ENCODE measurements at places on chromosomes 7 and 10. TPM values are rescaled to one million over a fixed set of nuclear protein-coding genes. Genes with fewer than 3 reads are reported as not detected.

DNA sequence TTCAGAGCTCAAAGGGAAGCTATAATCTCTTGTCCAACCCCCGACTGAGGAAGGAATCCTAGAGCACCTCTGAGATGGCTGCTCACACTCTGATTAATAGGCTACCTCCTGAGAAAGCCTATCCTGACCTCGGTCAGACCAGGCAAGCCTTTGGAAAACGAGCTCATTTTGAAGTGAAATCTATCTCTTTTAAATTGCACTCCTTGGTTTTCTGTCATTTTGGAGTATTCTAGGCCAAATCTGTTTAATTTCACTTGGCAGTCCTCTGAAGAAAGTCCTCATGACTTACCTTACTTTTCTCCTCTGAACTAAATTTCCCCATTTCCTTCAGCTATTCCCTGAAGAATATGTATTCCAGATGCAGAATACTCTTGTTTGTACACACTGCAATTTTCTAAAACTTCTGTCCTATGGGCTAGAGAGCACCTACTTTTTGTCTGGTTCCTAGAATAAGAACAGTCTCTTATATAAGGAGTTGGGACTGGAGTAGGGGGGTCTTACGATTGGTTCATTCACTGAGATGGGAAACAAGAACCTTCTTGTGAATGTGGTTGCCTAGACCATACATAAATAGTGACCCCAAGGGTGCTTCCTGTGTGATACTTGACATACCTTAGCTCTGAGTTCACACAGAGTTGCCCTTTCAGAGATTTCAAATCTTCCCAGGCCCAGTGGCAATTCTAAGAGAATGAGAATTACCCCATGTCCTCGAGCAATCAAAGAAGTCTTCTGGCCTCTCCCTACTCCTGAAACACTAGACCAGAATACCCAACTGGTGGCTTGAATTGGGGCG, 31.9 kb upstream of the HPS1 start:
- no peak for DNase-seq

The CAMK2B gene
- total RNA-seq, result 0.34 TPM

GRCh38 chr10:5560142-5560816, 35.5 kb downstream of the CALML3 start:
- DNase-seq, result no peak

DNA sequence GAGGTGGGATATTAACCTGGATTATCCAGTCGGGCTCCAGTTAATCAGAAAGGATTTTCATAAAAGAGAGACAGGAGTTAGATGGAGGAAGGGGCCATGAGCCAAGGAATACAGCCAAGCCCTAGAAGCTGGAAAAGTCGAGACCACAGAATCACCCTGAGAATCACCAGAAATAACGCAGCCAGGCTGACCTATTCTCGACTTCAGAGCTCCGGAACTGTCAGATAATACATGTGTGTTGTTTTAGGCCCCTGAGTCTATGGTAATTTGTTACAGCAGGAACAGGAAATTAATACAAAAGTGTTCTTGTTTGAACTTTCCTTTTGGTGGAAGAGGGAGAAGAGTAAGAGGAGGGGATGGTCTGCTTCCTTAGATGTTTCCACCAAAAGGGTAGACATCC, 208.1 kb downstream of the JCAD start:
- DNase-seq, result no peak

The CADPS2 gene
- total RNA-seq, result 7.5 TPM

DNA sequence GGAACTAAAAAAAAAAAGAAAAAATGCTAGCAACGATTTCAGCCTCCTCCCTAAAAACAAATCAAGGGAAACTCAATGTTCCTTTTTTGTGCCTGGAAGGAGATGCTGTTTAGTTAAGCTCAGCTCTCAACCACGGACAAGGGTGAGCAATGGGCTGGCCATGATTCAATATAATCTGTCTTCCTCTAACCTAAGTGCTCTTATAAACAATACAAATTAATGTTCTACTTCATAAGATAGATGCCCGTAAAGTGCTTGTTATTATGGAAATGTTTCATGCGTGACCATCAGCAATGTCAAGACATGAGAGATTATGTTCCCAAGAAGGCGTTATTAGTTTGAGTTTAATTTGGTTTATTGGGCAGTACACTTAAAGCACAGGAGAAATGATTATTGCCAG, 320.3 kb downstream of the SFMBT2 start:
- DNase-seq, result no peak

The KBTBD2 gene
- total RNA-seq, result 29.0 TPM

The PCLO gene
- 2.4 TPM for total RNA-seq

DNA sequence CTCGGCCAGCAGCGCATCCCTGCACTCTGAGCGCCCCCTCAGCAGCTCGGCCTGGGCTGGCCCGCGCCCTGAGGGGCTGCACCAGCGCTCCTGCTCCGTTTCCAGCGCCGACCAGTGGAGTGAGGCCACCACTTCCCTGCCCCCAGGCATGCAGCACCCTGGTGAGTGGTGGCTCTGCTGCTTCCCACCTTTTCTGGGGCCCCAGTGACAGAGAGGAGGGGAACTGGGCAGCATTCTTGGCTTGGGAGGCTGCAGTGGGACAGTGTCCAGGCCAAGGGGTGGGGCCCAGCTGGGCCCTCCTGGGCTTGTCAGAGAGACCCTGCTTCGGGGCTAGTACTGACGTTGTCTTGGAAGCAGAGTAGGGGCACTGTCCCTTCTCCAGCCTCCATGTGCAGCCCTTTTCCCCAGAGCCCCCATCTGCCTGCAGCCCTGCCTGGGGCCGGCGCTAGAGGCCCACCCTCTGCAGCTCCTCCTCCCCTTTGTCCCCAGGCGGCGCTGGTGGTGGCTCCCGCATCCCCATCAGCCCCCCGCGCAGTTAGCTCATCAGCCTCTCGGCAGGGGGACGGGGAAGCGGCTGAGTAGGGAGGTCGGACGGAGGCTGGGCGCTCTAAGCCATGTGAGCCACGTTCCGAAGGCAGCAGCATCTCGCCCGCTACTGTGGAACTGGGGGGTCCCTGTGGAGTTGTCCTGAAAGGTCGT, 29.2 kb downstream of the GBX1 start:
- DNase-seq, result no peak

DNA sequence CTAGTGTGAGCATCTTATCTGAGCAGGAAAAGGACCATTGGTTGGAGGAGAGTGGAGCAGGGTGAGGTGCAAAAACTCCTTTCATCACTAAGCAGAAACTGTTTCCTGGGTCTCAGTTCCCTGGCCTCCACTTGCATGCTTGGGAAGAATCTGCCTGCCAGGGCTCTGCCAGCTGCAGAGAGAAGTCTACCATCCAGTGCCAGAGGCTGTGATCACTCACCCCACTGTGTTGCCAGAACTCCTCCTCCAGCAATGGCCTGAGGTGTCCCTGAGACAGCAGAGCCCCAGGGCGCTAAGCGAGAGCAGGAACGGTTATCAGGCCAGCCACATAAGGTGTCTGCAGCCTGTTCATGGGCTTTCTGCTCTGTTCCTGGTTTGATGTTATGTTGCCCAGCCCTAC, 991.4 kb downstream of the CCSER2 start:
- DNase-seq, result no peak

- peak; percentile 52 for DNase-seq
Observed at GRCh38 chr10:121900443-121901174, 27.2 kb downstream of the ATE1 start.

- no peak for DNase-seq
Observed at GRCh38 chr10:121182219-121182618, 331.1 kb downstream of the WDR11 start.

- DNase-seq, result peak; percentile 82
Observed at GRCh38 chr7:23105644-23106056, at the start of gene KLHL7. Gene KLHL7, plus strand, starts transcription at chr7:23105785. Its CDS starts 242 bp downstream, at chr7:23106027.

The IFIT1B gene
- not detected for total RNA-seq

- no peak for DNase-seq
Observed at GRCh38 chr10:131086511-131086910, 225.0 kb downstream of the TCERG1L start.

The SLC18A3 gene
- not detected for total RNA-seq

DNA sequence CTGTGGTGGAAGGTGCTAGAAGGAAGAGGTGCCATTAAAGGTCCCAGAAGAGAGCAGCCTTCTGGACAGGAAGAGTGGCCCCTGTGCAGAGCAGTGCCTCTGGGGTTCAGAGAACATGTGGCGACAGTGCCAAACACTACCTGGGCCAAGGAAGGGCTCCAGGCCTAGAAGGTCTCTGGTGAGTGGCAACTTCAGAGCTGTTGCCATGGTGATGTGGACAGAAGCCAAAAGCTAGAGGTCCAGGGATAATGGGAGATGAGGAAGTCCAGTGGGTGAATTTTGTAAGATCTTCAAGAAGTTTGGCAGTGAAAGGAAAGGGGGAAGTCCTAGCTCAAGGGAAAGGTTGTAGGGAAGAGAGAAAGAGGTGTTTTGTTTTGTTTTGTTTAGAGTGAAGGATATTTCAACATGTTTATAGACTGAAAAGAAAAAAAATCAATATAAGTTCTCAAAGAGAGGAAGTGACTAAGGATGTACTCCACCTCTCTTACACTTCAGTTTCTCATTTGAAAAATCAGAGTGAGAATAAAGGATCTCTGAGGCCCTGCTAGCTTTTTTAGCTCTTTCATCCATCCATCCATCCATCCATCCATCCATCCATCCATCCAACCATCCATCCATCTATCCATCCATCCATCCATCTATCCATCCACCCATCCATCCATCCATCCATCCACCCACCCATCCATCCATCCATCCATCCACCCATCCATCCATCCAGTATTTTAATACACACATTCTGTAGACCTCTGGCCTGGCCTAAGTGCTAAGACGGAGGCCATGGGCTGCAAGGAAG, 77.1 kb upstream of the DUSP5 start:
- no peak for DNase-seq

DNA sequence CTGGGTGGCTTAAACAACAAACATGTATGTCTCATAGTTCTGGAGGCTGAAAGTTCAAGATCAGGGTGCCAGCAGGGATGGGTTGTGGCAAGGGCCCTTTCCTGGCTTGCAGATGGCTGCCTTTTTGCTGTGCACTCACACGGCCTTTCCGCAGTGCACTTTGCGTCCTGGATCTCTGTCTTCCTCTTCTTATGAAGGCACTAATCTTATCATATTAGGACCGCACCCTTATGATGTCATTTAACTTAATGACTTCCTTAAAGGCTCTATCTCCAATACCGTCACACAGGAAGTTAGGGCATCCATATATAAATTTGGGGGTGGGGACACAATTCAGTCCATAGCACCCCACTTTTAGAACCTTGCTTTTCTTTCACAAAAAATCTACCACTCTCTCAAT, 255.2 kb downstream of the SNX13 start:
- DNase-seq, result no peak

- no peak for DNase-seq
Observed at GRCh38 chr10:36675458-36675880, 449.9 kb upstream of the ANKRD30A start.

DNA sequence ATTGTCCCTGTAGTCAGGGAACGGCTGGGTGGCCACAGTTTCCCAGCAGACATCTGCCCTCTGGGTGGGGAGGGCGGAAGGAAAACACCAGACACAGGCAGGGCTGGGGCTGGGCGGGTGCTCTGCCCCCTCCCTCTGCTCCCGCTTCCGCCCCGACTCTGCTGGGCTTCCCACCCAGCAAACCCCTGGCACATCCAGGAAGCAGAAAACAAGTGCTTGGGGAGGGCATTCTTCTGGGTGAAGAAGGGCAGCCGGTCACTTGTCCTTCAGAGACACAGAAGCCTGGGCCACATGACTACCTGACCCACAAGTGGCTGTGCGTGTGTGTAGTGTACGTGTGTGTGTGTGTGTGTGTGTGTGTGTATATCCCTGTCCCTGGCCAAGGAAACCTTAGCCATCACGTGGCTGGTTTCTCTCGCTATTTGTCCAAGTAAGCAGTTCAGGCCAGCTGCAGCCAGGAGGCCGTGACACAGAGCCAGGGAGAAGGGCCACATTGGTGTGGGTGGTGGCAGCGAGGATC, 77.9 kb downstream of the ZMIZ1 start:
- no peak for DNase-seq

The ATG9B gene
- 2.1 TPM for total RNA-seq

GRCh38 chr10:88042160-88043100, 179.0 kb downstream of the PTEN start:
- no peak for DNase-seq

Data from HCT116 (cell line).